ENCODE measurements at places on chromosomes 7 and 10.
A peak's percentile ranks its signal among the peaks of the same experiment; 100 is the strongest.

DNA sequence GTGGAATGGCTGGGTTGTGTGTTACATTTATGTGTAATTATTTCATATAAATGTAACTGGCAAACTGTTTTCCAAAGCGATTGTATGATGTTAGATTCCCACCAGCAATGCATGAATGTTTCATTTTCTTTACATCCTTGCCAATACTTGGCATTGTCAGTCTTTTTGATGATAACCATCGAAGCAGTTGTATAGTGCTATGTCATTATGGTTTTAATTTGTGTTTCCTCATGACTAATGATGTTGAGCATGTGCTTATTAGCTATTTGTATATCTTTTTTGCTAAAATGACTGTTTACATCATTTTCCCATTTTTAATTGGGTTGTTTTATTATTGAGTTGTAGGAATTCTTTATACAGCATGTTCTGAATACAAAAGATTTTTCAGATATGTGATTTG, 22.3 kb downstream of the AHCYL2 start:
- DNase-seq = no peak

DNA sequence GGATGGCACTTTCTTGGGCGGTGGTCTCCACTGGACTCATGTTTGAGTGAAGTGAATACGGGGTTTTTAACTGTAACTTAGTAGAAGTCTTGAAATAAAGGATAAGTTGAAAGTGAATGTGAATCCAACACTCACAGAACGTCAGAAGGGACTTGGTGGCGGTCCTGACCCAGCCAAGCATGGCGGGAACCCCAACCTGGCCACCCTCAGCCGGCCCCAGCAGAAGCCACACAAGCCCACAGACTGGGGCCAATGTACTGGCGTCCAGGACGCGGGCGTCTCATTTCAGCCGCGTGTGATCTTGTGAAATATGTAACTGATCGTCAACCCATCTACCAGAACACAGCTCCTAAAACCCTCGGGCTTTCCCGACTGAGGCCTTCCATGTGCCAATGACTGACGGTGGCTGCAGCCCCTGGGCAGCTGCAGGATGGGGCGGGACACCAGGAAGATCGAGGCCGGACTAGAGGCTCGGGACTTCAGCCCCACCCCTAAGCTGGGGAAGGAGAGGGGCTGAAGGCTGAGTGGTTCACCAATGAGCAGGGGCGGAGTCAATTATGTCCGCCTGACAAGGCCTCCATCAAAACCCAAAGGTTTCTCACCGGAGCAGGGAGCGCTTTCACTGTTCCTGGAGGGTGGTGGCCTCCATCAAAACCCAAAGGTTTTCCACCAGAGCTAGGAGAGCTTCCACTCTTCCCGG, 161.5 kb downstream of the MAD1L1 start:
- DNase-seq = no peak

DNA sequence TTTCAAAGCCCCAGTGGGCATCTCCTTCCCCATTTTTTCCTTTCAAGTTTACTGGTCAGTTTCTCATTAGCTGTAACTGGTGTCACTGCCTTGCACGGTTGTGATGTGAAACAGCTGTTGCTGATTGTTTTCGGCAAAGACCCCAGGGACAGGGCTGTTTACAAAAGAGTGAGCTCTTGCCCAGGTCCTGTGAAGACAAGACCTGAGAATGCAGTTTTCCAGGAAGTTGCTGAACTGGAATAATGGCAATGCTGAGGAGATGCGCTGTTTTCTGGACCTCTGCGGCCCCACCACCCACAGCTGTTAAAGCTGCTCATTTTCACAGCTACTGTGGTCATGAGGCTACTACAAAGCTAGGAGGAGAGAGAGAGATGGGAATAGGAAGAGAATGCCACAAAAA, 116.6 kb upstream of the RSU1 start:
- no peak for DNase-seq

DNA sequence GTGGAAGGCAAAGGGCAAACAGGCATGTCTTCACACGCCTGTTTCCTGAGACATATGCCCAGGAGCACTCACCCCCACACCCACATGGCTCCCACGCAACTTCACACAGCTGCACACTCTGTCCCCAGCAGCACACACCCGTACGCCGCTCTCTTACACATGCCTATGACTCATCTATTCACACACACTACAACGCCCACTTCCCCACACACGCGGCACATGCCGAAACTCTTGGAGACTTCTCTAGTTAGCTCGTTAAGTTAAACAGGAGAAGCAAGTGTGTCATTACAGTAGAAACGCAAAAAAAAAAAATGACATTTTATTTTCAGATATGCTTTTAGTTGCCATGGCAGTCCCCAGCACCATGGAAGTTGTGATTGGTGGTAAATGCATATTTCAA, 6.7 kb downstream of the CALN1 start:
- DNase-seq = no peak

DNA sequence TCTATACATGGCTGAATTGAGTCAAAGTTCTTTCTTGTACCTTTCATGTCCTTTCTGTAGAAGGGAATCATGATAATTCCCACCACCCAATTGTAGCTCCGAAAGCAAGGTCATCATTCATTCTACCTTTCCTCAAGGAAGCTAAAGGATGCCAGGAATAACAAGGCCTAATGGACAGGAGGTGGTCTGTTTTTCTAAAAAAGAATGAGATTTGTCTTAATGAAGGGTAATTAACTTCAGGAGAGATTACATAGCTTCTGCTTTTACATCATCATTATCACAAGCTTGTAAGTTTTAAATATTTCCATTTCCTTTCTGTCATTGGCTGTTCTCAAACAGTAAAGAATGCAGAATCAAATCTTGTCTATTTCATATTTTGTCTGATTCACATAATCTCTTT, 249.5 kb upstream of the SORCS1 start:
- DNase-seq = no peak

- DNase-seq = no peak
These were observed 157.5 kb downstream of the TAX1BP1 start for GRCh38 chr7:27897441-27897847.

GRCh38 chr10:28939281-28940157, 262.2 kb downstream of the BAMBI start:
- peak; percentile 79 for DNase-seq

- no peak for DNase-seq
These were observed 73.5 kb downstream of the DNAJB9 start for GRCh38 chr7:108643136-108643535.

DNA sequence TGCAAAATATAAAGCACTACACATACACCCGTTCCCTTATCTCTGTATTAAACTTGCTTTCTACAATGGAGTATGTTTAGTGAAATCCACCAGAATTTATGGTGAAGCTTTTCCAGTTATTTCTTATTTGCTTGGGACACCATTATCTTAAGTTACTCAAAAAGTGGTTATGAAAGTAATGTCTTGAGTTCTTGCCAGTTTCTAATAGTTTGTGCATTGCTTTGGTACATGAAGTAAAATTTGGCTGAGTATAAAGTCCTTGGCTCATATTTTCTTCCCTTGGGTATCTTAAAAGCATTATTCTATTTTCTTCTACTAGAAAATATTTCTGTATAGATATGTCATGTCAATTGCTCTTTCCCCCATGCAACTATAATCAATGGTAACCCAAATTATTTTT, 85.2 kb downstream of the POLR1F start:
- no peak for DNase-seq

GRCh38 chr7:25663877-25664276, 435.6 kb upstream of the NPVF start:
- DNase-seq = no peak

GRCh38 chr7:41134300-41135255, 568.3 kb downstream of the INHBA start:
- DNase-seq = no peak

GRCh38 chr7:97731736-97732564, at the start of gene TAC1:
Gene TAC1 (plus strand): TSS chr7:97732086. CDS start chr7:97732613, 527 bp downstream.
- DNase-seq = no peak

DNA sequence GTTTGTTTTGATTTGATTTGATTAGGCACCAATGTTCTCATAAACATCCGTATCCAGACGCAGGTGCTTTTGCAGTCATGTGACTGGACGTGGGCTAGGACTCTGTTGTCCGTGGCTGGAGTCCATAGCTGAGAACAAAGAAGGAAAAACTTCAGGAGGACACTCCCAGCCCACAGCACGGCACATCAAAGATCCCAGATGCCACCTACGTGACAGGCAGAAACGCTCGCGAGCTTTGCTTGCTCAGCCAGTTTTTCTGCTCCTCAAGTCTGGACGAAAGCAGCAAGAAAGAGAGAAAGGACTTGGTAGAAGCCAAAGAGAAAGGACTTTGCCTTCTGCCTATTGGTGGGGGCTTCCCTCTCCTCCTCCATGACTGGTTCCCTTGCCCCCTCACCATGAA, 6.9 kb upstream of the ZKSCAN1 start:
- peak; percentile 14 for DNase-seq

DNA sequence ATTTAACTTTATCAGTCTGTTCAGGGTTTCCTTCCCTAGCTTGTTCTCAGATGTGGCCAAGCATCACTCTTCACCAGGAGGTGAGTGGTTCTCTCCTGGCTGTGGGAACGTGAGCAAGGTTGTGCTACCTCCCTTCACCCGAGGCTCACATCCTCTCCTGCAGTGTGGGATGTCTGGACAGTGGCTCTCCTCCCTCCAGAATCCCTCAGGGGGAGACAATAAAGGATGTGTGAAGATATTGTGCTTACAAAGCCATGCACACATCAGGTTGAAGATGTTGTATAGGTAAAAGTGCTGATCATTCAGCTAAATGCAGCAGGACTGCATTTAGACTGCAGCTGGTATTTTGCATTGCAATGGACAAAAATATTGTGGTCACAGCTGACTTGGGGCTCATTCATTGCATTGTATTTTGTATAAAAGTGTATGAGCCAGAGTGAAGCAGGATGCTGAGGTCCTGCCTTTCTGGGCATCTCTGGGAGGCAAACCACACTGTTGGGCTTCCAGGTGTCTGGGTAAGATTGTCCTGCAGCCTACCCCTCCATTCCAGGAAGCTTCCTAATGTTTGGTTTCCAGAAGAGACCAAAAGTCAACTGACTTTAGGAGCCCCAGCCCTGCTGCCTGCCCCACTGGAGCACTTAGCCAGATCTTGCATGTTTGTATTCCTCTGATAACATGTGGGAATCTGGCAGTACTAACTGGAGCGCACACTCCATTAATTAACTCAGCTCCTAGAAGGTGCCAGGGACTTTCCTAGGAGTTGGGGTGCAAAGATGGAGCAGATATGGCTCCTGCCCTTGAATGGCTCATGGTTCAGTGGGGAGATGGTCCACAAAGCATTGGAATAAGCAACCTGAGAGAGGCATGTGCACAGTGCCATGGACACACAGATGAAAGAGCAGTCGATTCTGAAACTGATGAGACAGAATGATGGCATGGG, 292.5 kb upstream of the ZNF32 start:
- DNase-seq = no peak

DNA sequence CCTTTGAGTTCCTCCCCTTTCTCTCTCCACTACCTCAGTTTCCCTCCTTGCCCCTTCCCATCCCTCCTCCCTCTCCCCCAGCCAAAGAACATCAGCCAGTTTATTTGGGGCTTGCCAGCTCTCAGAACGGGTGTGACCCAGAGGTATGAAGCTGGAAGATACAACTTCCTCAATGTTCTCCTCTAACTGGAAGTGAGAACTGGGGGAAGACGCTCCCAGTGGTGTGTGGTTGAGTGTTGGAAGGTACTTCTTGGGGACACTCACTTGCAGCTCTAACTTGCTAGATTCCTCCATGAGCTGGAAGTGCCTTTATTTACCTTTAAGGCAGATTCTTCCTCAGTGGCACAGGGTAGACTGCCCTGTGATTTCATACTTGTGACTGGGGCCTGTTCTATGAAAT, 110.5 kb upstream of the HABP2 start:
- no peak for DNase-seq

DNA sequence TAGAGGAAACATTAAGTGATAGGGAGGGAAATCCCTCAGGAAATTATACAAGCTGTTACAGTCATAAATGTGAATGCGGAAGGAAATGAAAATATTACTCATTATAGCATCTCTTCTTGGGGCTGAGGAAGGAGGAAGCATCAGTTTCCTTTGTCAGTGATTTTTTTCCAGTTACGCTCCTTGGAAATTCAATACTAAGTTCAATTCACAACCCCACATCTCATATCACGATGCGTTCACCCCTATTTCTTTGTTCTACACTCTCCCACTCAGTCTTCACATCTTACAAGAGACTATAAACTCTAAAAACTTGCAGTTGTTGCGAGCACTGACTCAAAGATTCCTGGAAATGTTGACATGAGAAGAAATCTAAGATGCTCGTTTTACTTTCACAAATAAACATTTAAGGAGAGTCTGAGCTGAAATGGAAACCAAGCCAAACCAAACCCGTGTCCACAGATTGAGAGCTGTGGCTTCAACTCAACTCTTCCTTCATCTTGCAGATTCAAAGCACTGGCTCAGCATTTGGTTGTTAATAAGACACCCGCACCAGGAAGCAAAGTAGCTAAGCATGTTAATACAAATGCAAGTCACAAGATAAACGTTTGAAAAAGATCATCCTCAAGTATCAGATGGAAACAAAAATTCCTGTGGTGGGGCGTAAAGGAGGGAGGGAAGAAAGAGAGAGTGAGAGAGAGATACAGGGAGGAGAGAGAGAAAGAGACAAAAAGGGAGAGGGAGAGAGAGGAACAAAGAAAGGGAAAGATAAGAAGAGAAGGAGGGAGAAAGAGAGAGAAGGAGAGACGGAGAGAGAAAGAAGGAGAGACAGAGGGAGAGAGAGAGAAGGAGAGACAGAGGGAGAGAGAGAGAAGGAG, 150.0 kb upstream of the RSU1 start:
- no peak for DNase-seq

DNA sequence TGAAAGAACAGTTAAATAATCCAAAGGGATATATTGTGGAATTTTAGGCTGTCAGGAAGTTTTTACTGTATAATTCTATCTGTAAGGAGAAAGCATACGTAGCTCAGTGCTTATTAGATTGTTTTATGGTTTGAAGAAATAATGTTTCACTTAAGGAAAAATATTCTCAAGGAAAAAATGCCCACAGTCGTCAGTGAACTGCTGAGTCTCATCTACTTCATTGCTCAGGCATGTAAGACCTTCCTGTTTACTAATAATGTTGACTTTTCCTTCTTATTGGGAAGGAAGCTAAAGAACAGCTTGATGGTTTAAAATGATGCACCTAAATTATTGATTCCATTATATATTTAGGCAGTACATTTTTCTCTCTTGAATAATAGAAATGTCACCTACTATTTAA, 304.2 kb downstream of the SDK1 start:
- DNase-seq = no peak

DNA sequence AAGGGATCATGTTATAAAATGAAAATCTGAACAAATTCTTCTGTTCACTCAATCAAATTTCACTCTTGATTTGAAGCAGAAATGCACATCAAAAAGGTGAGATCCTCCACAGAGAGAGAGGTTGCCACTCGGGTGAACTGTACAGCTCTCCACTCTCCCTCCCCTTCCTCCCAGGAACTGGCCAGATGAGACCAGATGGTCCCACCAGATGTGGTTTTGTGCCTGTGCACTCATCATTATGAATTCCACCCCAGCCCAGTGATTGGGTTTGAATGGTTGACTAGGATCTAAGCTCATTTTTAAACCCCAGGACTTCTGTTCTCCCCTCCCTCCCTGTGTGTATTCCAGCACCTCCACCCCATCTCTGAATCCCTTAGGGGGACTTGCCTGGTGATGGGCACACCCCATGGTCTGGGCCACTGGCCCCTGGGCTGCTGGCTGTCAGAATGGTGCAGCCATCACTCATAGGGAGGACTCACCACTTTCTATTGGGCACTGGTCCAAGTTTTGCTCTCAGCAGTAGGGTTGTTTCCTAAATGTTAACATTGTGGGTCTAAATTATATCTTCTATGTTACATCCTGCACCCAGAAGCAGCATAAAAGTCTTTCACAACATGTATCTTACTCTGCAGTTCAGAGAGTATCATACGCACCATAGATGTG, 393.1 kb downstream of the TNS3 start:
- no peak for DNase-seq

- no peak for DNase-seq
These were observed 209.5 kb upstream of the KCTD7 start for GRCh38 chr7:66419210-66419609.

- DNase-seq = no peak
These were observed 52.2 kb downstream of the CUBN start for GRCh38 chr10:17077346-17077781.
